ENCODE measurements at places on chromosomes 12 and 14.

- DNase-seq, result no peak
Measured at GRCh38 chr12:74922117-74922516, 287.5 kb downstream of the KCNC2 start.

GRCh38 chr12:66152732-66153131, 17.1 kb downstream of the TMBIM4 start:
- DNase-seq, result no peak

DNA sequence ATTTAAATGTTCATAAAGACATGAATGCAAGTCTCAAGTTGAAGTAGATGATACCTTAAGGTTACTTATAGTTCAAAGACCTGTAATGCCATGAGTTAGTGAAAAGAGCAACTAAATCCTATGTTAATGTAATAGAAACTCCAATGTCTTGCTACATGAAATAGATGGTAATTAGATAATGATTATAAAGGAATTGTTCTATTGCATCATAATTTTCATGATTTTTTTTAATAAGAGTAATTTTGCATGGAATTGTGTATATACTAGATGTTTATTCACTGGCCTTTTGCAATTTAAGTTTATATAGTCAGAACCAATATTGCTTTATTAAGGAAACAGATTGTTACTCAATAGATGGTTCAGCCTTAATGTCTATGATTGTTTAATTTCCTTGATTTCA, 115.5 kb upstream of the SYT10 start:
- DNase-seq, result no peak

GRCh38 chr12:20448781-20449180, 80.4 kb downstream of the PDE3A start:
- DNase-seq, result no peak

Data from EL (cell line).